Neuronal stem cell (in vitro differentiated cells): ENCODE measurements at places on chromosomes 6 and 20.
A peak's percentile ranks its signal among the peaks of the same experiment; 100 is the strongest.

- DNase-seq, result peak; percentile 41
- no peaks in the 10 kb centered on the region for H3K27me3 ChIP-seq
- H3K4me1 ChIP-seq, result peaks cover 13% of the 10 kb centered on the region
- H3K36me3 ChIP-seq, result no peaks in the 10 kb centered on the region
- H3K27ac ChIP-seq, result no peak overlapping the region
- no peak overlapping the region for H3K4me3 ChIP-seq
Measured at GRCh38 chr6:163180874-163181541, 233.5 kb upstream of the QKI start.

DNA sequence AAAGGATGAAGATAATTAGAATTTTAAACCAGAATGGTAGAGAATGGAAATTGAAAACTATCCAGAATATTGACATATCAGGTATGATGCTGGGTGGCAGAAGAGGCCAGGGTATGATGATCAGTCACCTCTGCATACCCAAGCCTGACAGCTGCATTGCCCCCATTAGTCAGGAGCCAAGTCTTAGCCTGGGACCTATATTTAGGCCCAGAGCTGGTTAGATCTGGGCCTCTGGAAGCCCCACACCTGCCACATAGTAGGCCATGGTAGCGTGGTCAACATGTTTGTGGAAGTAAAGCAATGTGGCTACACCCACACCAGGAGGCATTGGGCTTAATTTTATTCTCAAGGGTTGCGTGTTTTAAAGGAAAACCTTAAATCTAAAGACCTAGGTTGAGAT is 32.1 kb upstream of the CALHM6 start:
- no peak for DNase-seq
- no peak overlapping the region for H3K4me3 ChIP-seq
- H3K27ac ChIP-seq, result no peak overlapping the region
- no peaks in the 10 kb centered on the region for H3K27me3 ChIP-seq
- no peaks in the 10 kb centered on the region for H3K4me1 ChIP-seq

DNA sequence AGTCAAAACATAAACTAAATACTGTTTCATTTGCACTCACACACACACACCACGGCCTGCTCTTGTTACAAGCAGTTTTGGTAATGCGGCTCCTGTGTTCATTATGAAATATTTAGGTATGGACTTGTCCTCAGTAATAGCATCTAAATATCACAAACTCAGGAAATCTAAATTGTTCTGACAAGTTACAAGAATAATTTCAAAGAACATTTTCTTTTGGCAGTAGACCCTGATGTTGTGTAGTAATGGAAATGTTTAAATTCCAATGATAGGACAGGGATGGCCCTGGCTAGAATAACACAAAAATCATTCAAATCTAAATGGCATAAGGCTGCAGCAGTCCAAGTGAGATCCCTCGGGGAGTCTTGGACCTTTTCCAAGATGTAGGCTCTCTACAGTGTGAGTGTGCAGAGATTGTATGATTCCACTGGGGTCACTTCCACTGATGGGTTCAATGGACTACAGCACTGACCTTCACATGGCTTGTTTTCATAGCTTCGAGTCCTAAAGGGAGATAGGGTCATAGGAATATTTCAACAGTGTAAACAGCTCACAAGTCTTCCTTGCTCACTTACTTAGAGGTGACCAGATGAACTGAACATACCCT is 210.6 kb upstream of the PLCB4 start:
- H3K27me3 ChIP-seq, result no peaks in the 10 kb centered on the region
- no peak for DNase-seq
- no peak overlapping the region for H3K27ac ChIP-seq
- no peaks in the 10 kb centered on the region for H3K36me3 ChIP-seq

- no peaks in the 10 kb centered on the region for H3K27me3 ChIP-seq
- H3K36me3 ChIP-seq, result no peaks in the 10 kb centered on the region
- DNase-seq, result no peak
- no peak overlapping the region for H3K4me3 ChIP-seq
- no peak overlapping the region for H3K27ac ChIP-seq
Measured at GRCh38 chr20:35451295-35451694, 4.1 kb upstream of the CEP250 start.

GRCh38 chr6:27206806-27207205 is 40.7 kb upstream of the PRSS16 start:
- H3K4me1 ChIP-seq, result no peaks in the 10 kb centered on the region
- H3K36me3 ChIP-seq, result no peaks in the 10 kb centered on the region
- H3K27ac ChIP-seq, result no peak overlapping the region

GRCh38 chr6:114319749-114320148 is 23.1 kb downstream of the HS3ST5 start:
- no peaks in the 10 kb centered on the region for H3K4me1 ChIP-seq
- H3K27ac ChIP-seq, result no peak overlapping the region
- H3K4me3 ChIP-seq, result no peak overlapping the region

DNA sequence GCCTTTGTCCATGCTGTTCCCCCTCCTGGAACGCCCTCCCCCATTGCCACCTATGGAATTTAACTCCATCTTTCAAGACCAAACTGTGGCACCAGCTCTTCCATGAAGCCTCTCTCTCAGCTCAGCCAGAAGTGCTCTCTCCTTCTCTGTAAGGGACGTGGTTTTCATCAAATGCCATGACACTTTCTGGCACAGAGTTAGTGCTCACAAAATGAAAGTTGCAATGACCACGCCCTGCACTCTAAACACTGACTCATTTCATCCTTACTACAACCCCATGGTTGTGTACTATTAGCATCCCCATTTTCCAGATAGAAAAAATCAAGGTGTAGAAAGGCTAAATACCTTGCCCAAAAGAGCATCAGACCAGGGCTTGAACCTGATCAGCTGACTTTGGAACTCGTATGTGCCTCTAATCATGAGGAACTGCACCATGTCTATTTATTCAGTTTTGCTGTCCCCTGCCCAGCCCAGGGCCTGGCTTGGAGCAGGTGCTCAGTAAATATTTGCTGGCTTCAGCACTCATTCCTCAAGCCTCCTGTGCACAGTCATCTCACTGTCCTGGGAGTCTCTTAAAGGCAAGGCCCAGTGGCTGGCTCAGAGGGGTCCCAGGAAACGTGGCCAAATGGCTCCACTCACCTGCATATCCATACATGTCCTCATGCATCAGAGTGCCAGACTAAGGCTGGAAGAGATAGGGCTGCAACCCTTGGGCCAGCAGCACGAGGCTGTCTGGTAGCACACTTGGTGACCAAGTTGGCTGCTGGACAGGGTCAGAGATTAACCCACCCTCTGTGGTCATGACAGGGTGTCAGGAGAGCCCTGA is 77.9 kb downstream of the MRPL14 start:
- H3K4me1 ChIP-seq, result peaks cover 12% of the 10 kb centered on the region
- no peak overlapping the region for H3K27ac ChIP-seq
- no peak overlapping the region for H3K4me3 ChIP-seq
- DNase-seq, result no peak
- H3K27me3 ChIP-seq, result no peaks in the 10 kb centered on the region
- no peaks in the 10 kb centered on the region for H3K36me3 ChIP-seq

GRCh38 chr20:40648210-40649072 is 40.6 kb downstream of the MAFB start:
- H3K4me1 ChIP-seq, result peaks cover 13% of the 10 kb centered on the region
- DNase-seq, result no peak
- no peak overlapping the region for H3K27ac ChIP-seq
- H3K36me3 ChIP-seq, result no peaks in the 10 kb centered on the region

- no peaks in the 10 kb centered on the region for H3K4me1 ChIP-seq
- H3K4me3 ChIP-seq, result no peak overlapping the region
- no peaks in the 10 kb centered on the region for H3K27me3 ChIP-seq
- peaks cover 7% of the 10 kb centered on the region for H3K36me3 ChIP-seq
Measured at GRCh38 chr6:169571123-169571962, 130.5 kb downstream of the WDR27 start.

DNA sequence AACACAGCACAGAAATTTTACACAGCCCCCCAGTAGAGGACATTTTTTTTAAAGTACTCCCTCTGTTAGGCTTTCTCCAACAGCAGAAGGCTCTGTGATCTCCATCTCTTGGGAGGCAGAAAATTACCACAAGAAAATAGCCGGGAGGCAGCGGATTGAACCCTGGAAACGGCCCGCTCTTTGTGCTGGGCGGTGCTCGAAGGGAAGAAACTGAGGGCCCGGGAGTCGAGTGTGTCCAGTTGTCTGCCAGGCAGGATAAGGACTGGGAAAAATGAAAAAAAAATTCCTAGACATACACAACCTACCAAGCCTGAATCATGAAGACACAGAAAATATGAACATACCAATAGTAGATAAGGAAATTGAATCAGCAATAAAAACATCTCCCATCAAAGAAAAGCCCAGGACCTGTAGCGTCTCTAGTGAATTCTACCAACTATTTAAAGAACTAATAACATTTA is 31.5 kb downstream of the POM121L2 start:
- no peak for DNase-seq
- H3K36me3 ChIP-seq, result no peaks in the 10 kb centered on the region
- H3K4me1 ChIP-seq, result peaks cover under 1% of the 10 kb centered on the region
- peak overlapping the region; percentile 51 for H3K4me3 ChIP-seq

DNA sequence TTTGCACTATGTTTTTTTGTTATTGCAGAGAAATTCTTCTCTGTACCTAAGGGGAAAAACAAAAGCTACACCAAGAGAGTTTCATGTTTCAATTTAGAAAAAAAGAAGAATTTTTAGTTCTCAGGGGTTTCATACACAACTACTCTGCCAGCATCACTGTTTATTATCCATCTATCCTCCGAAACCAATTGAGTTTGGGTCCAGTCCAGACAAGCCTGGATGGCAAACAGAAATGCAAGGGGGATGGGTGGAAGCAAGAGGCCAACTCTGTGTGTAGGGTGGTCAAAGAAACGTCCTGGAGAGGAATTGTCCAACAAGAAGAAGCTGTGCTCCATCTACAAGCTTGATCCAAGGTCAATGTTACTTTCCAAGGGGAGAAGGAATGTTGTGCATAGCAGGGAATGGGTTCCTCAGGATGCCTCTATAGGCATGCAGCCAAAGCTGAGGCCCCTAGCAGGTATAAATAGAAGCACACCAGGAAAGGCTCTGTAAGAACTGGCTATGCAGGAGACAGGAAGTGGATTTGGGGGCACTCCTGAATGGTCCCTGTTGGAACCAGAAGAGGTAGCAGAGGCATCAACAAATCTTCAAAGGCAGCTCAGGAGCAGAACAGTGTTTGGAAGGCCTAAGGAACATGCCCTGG is 64.4 kb downstream of the FILIP1 start:
- no peak for DNase-seq
- no peaks in the 10 kb centered on the region for H3K27me3 ChIP-seq
- peaks cover 3% of the 10 kb centered on the region for H3K4me1 ChIP-seq
- no peak overlapping the region for H3K4me3 ChIP-seq
- no peaks in the 10 kb centered on the region for H3K36me3 ChIP-seq

DNA sequence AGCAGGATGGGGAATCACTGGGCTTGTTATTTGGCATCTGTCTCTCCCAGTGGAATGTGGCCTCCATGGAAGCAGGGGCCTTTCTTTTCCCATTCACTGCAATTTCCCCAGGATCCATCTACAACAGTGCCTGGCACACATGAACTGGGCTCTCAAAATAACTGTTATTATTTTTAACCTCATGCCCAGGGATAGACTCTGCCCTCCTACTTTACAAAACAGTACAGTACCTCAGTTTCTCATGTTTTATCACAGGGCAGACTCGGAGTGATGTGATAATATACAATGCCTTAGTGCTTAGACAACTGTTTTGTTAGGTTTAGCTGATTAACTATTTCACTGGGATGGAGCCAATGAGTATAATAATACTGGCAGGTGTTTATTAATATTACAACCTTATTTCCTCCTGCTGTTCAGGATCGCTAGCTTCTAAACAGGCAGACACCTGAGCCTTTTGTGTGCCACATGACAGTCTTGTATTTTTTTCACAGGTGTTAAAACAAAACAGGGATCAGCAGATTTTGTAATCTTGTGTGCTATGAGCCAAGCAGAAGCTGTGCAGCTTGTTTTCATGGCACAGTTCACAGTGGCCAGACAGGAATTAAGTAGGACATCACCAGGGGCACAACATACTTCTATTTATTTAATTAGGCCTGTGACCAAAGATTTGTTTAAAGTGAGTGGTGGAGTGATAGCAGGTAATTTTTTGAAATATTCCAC is 157.7 kb upstream of the EYA4 start:
- no peaks in the 10 kb centered on the region for H3K36me3 ChIP-seq
- no peaks in the 10 kb centered on the region for H3K27me3 ChIP-seq
- no peak for DNase-seq
- H3K27ac ChIP-seq, result no peak overlapping the region
- no peak overlapping the region for H3K4me3 ChIP-seq

DNA sequence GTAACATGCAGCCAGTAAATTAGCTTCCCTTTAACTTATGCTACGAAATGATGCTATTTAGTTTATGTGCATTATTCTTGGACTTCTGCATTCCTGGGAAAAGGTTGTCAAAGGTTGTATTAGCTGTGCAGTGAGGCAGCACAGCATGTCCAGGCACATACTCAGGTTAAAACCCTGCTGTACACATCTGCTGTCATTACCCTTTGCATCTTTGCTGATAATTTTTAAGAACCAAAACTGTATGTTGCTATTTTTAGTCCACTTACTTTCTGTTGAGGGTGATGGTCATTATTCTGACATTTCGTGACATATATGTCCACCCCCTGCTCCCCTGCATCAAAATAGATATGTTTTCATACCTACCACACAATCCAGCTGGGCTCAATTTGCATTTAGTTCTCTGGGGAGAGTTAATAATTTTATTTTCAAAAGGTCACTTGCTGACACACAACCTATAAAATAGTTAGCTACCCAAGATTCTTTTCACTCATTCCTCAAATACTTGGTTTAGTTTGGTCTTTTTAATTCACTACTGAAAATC is 142.5 kb upstream of the SPACA1 start:
- no peak for DNase-seq
- no peak overlapping the region for H3K4me3 ChIP-seq
- no peaks in the 10 kb centered on the region for H3K36me3 ChIP-seq
- no peak overlapping the region for H3K27ac ChIP-seq
- H3K4me1 ChIP-seq, result peaks cover 56% of the 10 kb centered on the region
- H3K27me3 ChIP-seq, result no peaks in the 10 kb centered on the region

DNA sequence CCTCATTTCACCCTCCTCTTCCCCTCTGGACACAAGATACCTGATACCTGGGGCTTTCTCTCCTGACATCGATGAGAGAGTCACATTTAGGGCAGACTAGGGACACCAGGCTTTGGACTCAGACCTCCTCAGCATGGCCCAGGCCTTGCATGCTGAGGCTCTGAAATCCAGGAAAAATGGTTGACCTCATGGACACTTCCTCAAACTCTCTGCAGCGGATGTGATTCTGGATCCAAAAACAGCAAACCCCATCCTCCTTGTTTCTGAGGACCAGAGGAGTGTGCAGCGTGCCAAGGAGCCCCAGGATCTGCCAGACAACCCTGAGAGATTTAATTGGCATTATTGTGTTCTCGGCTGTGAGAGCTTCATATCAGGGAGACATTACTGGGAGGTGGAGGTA is 10.9 kb downstream of the BTN3A1 start:
- no peak overlapping the region for H3K27ac ChIP-seq
- H3K4me3 ChIP-seq, result no peak overlapping the region
- no peak for DNase-seq

DNA sequence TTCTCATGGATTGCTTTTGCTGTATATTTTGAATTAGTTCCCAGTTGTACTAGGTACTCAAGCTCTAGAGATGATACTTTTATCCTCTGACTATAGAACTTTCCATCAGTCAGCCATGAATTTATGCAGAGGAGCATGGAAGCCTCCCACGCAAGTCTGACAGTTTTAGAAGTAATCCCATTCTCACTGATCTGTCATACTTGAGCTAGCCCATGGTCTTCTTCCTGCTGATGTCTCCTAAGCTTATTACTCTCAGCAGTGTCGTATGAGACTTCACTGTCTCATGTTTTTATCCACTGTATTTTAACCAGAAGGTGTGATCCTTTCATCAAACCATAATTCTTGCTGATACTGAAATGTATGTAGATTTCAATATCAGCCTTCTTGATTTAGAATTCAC is 715.2 kb upstream of the MARCKS start:
- H3K4me1 ChIP-seq, result no peaks in the 10 kb centered on the region
- H3K4me3 ChIP-seq, result no peak overlapping the region
- H3K27ac ChIP-seq, result no peak overlapping the region
- no peaks in the 10 kb centered on the region for H3K36me3 ChIP-seq
- no peak for DNase-seq
